ENCODE measurements at places on chromosomes 4 and X.

- no peak for DNase-seq
Measured at GRCh38 chr4:1202526-1203011, 30.2 kb upstream of the SPON2 start.

DNA sequence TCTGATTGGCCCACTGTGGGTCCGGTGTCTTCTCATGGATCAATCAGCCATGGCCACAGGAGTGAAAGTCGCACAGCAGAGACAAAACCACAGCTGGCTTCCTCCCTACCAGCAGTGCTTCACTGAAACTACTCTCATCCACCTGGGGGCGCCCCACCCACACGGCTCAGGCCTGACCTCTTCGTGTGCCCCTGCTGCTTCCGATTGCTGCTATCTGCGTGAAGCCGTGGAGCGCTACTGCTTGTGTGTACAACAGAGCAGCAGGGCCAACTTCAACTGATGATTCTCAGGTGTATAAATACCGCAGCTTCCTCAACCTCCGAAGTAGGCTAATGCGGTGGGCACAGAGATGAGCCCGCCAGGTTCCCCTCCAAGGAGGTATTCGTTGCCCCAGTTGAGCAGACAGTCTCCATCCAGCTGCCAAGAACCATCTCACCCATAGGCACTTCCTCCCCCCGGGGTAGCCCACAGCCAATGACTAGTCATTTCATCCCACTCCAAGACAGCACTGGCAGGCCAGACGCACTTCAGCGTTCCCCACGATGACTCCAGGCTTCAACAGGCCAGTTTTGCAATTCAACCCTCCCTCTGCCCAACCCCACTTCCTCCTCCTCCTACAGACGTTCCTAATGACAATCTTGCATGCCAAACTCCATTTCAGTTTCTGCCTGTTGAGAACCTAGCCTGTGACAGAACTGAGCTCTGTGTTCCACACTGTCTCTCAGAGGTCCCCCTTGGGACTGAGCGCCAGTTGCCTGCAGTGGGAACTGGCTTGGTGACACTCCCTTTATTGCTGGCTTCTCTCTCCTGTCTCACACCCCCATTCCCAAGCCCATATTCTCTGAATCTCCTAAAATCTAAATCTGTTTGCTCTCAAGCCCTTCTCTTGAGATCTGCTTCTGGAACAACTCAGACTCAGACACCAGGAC lies 41.3 kb upstream of the ATP6AP2 start:
- DNase-seq = no peak

DNA sequence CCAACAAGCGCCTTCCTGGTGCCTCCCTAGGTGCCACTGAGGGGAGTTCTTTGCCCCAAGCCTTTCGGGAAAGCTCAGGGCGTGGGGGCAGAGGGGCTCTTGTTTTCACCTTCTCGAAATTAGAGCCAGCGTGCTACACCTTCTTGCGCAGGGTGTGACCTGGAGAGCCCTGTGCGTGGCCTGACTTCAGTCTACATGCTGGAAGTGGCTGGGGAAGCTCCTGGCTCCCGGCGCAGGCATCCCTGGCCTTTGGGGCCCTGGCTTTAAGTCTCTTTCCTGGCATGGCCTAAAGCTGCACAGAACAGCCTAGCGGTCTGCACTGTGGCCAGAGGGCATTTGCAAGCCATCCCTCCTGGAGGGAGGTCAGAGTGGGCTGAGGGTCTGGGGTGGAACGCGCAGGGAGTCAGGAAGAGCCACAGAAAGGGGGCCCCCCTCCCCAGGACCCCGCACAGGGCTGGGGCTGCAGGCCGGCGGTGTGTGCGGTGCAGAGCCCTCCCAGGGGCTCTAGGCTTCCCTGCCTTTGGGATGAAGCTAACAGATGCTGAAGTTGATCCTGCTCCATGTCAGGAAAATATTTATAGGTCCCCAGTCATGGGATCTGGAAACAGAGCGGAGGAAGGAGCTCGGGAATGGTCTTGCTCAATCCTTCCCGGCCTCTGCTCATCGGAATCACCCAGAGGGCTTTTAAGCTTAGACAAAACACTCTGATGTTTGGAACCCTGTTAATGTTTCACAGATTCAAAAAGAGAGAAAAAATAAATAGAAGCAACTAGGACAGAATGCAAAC lies 781 bp upstream of the SPON2 start:
- DNase-seq = no peak

- DNase-seq = no peak
Measured at GRCh38 chr4:156182269-156182668, 228.6 kb upstream of the CTSO start.

- no peak for DNase-seq
Measured at GRCh38 chr4:162945713-162946112, 221.0 kb downstream of the NAF1 start.
